ENCODE measurements at places on chromosomes 12 and 14.

- DNase-seq = no peak
Measured at GRCh38 chr12:57166971-57167371, 19.6 kb upstream of the LRP1-AS start.

DNA sequence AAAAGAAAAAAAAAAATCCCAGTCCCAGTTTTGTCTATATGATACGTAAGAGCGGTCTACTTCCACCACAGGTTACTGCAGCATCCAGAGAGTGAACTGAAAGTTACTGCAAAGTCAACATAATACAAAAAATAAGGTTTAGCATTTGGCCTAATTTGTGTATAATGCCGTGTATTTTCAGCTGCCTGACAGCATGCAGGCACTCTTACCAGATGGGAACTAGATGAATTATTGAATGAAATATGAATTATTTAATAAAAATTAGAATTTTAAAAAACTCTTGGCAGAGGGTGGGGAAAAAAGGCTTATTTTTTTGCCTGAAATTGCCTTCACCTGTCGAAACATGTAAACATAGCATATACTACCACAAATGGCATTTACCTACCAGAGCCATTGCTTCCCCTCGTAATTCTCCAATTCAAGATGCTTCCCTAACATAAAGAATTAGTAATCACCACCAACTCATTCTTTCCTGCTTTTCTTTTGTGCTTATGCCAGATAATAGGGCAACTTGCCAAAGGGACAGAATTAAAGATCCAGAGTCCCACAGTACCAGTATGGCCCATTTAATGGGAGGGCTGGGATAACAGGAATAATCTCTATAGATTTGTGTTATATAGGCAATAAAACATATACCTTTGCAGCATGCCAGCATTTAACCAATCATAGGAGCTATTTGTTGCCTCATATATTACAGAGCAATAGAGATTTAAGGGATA is 31.1 kb downstream of the ATF7 start:
- peak; percentile 24 for DNase-seq

GRCh38 chr12:121724925-121725324 is 12.4 kb downstream of the TMEM120B start:
- no peak for DNase-seq

DNA sequence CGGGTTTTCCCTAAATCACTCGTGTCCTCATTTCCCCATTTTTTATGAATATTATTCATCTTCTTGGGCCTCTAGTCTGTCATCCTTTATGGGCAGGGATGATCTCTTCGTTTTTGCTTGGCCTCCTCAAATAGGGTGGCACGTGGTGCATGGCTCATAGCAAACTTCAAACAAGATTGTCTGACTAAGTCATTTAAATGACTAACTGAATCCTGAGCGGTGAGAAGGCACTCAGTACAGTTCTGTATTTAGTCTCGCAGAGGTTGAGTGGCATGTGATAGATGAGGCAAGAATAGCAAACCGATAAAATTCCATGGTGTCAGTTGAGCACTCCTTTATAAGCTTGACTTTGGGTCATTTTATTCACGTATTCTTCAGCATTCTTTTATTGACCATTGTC is 5.7 kb upstream of the JDP2 start:
- DNase-seq = no peak

- no peak for DNase-seq
Measured at GRCh38 chr14:27367345-27367744, 769.5 kb upstream of the NOVA1 start.

- no peak for DNase-seq
Measured at GRCh38 chr14:54713379-54713778, 146.5 kb downstream of the SAMD4A start.

GRCh38 chr12:69329669-69330428 is 18.3 kb upstream of the LYZ start:
- no peak for DNase-seq

- no peak for DNase-seq
Measured at GRCh38 chr14:52835122-52835903, 43.9 kb upstream of the GNPNAT1 start.

DNA sequence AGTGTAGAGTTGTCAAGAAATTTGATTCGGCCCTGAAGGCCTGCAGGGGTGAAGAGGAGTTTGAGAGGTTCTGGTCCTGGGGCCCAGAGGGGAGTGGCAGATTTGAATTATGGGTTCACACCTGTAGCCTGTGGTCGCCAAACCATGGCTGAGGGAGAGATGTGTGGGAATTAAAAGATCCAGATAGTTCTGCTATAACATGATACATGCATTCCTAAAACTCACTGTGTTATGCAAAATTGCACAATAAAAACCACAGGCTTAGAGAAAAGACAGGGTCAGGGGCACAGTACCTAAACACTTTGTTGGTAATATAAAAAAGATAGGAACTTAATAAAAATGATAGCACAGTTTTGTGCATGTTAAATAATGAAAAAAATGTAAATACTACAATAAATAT is 106.2 kb downstream of the TMEM30B start:
- no peak for DNase-seq

- no peak for DNase-seq
Measured at GRCh38 chr12:51362307-51362706, 15.8 kb upstream of the CELA1 start.

DNA sequence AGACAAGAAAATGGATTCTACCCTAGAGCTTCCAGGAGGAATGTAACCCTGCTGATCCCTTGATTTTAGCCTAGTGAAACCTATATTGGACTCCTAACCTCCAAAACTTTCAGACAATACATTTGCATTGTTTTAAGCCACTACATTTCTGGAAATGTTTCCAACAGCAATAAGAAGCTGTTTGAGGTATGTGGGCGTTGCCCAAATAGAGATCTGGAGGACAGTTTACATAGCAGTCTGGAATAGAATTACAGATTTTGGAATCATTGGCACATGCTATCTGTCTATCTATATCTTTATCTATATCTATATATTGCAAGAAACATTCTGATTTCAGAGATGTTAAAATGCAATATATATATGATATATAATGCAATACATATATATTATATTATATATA is 42.4 kb upstream of the EGLN3 start:
- DNase-seq = no peak

GRCh38 chr12:31323391-31324115 is 2.4 kb downstream of the SINHCAF start:
- no peak for DNase-seq

GRCh38 chr14:89406361-89406760 is 10.7 kb downstream of the FOXN3 start:
- no peak for DNase-seq

- no peak for DNase-seq
Measured at GRCh38 chr12:100624571-100624970, 51.1 kb downstream of the GAS2L3 start.

- no peak for DNase-seq
Measured at GRCh38 chr12:90621927-90622326, 333.0 kb downstream of the CCER1 start.

DNA sequence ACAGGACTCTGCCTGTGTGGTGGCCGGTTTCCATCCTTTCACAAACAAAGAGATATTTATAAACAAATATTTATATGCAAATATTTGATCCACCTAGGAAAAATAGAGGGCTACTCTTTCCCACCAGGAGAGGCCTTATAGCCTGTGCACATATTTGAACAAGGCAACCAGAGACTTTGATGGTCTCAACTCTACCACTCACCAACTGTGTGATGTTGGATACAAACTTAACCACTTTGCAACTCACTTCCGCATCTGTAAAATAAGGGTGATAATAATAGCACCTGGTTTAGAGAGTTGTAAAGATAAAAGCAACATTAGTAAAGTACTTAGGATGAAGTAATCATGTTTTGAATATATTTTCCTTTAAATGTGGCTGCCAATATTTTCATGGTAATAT is 1.5 kb upstream of the CLEC12A start:
- DNase-seq = no peak

DNA sequence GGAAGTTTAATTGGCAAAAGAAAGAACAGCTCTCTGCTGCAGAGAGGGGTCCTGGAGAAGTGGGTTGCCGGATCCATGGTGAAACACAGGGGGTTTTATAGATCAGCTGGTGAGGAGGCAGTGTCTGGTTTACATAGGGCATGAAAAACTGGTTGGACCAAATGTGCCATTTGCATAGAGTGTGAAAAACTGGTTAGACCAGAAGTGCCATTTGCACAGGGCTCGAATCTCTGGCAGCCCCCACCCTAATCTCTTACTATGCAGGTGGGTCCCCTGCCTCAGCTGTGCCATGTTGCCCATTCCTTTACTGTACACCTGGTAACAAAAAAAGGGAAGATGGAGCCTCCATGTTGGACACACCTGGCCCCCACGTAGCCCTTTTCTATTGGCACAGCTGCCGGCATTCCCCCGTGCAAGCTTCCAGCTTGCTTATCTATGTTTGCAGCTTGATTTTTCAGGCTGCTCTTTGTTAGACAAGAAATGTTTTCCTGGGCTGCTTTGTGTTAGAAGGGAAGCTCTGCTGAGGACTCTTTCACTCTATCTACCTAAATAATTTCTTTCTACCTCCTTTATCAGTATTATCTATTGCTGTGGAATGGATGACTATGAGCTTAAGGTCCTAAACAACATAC is 61.1 kb upstream of the TMEM132D start:
- no peak for DNase-seq

- no peak for DNase-seq
Measured at GRCh38 chr12:102474438-102475064, 5.8 kb downstream of the IGF1 start.

GRCh38 chr12:105933671-105934665 is 204.8 kb downstream of the NUAK1 start:
- DNase-seq = peak; percentile 72

- no peak for DNase-seq
Measured at GRCh38 chr14:20827326-20827725, 24.7 kb upstream of the RNASE1 start.

GRCh38 chr12:98549371-98550110 is 34.2 kb downstream of the TMPO start:
- no peak for DNase-seq

GRCh38 chr14:23365036-23365731 is at the start of gene EFS:
Gene EFS (minus strand): TSS chr14:23365172. CDS start chr14:23365025, 147 bp downstream.
- no peak for DNase-seq

- DNase-seq = no peak
Measured at GRCh38 chr12:121816925-121817647, 13.3 kb downstream of the SETD1B start.

GRCh38 chr12:92601176-92601575 is 101.6 kb upstream of the PLEKHG7 start:
- DNase-seq = no peak

Data from cerebellar nuclear complex (tissue), 1 donor.